ENCODE measurements at places on chromosomes 16 and 17.

GRCh38 chr17:77697480-77698400 is 260.8 kb upstream of the TNRC6C start:
- DNase-seq, result no peak

- DNase-seq, result peak; percentile 74
Observed at GRCh38 chr16:67842509-67843342, 606 bp downstream of the THAP11 start.

DNA sequence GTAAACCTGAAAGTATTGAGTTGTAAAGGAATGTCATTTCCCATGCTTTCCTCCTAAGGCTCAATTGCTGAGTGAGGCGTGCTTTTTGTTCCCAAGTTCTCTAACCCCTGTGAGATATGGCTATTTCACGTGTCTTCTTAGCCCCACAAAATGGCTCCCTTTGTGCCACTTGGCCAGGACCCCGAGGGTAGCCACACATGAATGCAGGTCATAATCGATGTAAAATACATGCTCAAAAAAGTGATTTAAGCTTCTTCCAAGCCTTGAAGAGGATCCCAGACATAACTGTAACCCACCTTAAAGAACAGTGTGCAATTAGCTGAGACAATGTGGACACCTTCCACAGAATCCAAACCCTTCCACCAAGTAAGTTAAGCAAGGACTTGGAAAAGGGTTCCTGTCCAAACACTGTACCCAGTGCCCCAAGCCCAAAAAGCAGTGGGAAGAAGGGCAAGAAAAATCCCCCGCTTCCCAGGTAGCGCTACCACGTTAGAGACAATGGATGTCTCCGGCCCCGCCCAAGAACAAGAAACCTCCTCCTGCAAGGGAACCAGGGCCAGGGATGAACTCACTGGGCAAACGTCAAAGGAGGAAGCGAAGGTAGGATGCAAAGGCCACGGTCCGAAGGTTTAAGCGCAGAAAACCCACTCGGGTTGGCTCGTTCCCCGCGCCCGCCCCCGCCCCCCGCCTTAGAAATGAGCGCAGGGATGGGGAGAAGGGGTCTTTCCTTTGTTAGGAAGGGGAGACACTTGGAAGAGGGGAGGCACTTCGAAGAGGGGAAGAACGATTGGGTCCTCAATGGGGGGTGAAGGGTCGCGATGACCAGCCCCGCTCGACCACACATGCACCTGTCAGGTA is 1.2 kb downstream of the JPT1 start:
- DNase-seq, result peak; percentile 47

GRCh38 chr17:40158438-40159013 is 18.2 kb downstream of the CASC3 start:
- no peak for DNase-seq

- peak; percentile 59 for DNase-seq
Observed at GRCh38 chr16:90077757-90078578, 837 bp upstream of the PRDM7 start.

DNA sequence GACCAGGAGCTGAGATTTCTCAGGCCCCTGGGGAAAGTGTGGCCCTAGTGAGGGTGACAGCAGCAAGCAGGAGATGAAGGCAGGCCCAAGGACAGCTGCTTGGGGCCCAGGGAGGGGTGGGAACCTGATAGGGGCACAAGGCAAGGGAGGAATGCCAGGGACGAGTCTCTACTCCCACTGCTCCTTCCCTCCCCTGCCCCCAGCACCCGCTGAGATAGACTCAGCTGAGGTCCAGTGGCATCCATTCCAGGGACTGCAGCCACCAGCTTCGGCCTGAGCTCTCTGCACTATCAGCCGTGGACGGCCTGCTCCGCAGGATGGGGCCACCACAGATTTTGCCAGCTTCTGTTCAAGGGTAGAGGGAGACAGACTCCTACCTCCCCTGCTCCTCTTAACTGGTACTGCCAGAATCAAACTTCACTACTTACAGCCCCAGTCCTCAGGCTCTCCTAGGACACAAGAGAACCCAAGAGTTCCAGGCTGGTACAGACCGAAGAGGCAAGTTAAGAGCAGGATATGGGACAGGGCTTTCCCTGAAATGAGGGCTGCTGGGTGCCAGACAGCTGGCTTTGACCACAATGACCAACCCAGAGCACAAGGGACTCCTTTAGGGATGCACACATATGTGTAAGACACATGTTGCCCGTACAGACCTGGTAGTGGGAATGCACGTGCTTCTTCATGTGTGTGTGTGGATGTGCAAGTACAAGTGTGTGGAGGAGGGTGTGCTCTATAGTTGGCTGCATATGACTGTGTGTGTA is 5.5 kb downstream of the CACNB1 start:
- DNase-seq, result no peak

DNA sequence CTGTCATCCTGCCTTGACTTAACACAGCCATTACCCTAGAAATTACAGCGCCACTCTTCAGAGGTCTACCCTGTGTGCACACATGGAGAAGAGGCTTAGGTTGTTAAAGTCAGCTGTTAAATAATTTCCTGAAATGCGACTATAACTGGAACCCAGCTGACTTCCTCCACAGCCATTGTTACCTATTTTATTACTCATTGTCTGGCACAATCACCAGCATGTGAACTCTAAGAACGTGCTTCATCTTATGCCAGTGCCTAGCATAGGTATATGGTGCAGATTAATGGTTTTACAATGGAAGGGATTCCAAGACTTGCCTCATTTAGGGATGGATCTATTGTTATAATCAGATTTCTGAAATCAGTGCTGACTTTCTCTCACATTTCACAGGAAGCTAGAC is 11.9 kb downstream of the RDM1 start:
- no peak for DNase-seq

DNA sequence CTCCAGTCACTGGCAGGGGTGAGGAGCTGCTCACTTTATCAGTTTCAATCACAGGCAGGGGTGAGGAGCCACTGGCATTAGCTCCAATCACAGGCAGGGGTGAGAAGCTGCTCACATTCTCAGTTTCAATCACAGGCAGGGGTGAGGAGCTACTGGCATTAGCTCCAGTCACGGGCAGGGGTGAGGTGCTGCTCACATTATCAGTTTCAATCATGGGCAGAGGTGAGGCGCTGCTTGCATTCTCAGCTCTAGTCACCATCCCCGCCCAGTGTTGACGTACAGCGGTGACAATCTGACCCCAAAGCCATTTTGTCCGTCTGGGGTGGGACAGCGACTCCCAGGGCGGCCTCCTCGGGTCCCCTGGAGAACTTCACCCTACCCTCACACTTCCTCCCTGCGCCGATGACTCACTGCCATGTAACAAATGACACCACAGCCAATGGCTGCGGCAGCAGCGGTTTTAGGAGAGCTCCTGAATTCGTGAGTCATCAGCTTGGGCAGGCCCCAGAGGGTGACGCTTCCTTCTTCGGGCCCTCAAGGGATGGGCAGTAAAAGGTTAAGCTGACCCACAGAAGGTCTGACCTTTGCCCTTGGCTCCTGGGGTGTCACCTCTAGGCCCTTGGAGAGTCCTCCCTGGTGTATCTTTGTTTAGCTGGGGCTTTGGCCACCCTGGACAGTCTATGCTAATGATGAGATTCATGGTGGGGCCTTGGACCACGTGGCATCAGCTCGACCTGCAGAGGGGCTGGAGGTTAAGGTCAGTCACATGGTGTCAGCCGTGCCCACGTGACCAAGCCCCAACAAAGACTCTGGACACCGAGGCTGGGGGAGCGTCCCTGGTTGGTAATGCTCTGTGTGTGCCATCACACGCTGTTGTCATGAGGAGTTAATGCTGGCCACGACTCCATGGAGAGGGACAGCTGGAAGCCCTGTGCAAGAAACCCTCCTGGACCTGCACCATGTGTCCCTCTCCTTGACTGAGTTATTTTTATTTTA is 171.7 kb downstream of the C16orf95 start:
- peak; percentile 38 for DNase-seq

DNA sequence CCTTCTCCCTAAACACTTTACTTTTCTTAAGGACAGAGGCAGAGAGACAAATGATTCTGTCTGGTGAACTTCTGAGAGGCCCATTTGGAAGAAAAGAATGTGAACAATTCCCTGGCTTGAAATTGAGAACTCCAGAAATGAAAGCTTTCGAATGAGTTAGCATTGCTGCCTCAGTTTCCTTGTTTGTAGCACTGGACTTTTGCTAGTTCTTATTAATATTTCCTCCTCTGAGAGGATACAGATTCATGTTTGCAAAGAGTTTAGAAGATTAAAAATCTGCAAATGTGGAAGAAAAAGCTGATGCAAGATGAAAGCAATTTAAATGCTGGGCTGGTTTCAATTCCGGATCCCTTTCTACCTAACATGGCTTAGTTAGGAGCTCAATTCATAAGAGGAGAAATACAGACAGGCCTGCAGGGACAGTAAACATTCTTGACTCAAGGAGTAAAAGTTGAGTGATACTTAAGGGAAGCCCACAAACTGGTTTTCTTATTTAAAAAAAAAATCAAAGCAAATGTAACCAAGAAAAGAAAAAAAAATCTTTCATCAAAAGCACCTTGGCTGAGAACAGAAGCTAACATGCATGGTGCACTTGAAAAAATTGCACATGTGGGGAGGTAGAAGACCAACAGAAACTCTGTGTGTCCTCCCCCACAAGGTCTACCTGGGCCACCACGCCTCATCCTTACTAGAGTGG is 27.1 kb downstream of the HNF1B start:
- no peak for DNase-seq

DNA sequence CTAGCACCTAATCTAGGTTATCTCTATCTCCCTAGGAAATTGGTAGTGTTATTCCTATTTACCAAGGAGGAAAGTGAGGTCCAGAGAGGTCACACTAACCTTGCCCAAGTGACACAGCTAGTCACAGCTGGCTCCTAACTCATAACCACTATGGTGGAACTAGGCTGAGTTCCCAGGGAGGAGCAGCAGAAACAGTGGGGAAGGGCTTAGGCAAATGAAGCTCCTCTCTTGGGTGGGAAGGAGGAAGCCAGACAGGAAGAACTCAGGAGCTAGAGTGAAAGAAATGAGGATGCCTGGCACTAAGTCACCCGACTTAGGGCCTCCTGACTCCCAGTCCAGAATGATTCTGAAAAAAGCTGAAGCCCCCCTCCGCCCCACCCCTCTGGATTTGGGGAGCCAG is 34.5 kb downstream of the PSME3IP1 start:
- DNase-seq, result no peak

DNA sequence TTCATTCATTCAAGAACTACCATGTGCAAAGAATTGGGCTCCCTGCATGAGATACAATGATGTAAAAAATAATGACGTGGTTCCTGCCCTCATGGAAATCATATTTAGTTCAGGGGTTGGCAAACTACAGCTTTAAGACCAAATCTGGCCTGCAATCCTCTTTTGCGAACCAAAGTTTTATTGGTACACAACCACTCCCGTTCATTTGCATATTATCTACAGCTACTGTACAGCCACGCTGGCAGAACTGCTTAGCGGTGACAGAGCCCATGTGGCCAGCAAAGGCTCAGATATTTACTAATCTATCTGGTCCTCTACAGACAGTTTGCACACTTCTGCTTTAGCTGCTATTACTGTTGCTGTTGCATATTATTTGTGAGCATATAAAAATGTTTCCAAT is 167.7 kb downstream of the XYLT1 start:
- DNase-seq, result no peak

- peak; percentile 71 for DNase-seq
Observed at GRCh38 chr17:33520426-33521330, 227.6 kb upstream of the ASIC2 start.

- DNase-seq, result no peak
Observed at GRCh38 chr17:72063262-72063661, 57.6 kb upstream of the SOX9 start.

DNA sequence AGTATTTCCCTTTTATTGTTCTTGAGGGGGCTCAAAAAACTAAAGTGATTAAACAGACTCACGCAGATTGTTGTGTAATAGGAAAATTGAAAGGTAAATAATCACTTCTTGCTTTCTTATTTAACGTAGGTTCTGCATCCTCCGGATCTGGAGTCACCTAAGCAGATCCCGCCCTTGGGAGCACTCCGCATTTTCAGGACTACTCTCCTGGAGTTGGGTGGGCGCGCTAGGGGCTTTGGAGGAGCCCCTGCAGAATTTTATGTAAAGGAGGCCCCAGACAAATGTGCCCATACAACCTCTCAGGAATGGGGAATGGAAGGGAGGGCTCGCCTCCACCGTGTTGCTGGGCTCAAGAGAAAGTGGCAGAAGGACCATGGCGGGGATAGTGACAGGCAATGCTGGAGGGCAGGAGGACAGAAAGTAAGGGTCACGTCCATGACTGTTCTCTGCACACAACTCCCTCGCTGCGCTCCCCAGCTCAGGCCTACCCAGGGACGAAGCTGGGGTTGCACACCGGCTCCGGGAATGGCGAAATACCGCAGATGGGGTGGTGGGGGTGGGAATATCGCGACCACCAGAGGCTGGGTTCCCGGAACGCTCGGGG is 8.3 kb downstream of the MT2A start:
- DNase-seq, result no peak

GRCh38 chr17:44781551-44782325 is 22.9 kb downstream of the ADAM11 start:
- DNase-seq, result no peak

DNA sequence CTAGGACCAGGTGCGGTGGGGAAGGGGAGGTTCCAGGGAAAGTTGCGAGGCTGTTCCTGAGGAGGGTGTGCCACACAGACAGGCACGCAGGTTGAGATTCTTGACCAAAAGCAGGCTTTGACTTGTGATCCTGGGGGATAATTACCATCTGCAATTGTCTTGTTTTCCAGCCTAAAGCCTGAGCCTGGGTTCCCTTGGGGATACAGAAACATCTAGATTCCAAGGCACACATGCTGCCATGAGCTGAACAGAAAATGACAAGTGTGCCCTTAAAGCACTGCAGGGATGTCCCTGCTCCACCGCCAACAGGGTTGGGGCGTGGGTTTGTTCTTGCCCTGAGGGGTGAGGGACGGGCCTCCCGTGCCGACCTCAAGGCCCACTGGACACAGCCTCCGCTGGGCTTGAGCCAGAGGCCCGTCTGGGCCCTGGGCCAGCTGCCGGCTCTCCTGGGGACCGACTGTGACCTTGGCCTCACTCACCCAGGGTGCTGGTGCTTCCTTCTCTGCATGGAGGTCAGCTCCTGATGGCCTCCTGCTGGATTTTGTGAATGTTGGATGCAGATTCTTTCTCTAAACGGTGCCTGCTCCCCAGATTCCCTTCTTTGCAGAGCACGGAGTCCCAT is 14.0 kb downstream of the CA5A start:
- no peak for DNase-seq

DNA sequence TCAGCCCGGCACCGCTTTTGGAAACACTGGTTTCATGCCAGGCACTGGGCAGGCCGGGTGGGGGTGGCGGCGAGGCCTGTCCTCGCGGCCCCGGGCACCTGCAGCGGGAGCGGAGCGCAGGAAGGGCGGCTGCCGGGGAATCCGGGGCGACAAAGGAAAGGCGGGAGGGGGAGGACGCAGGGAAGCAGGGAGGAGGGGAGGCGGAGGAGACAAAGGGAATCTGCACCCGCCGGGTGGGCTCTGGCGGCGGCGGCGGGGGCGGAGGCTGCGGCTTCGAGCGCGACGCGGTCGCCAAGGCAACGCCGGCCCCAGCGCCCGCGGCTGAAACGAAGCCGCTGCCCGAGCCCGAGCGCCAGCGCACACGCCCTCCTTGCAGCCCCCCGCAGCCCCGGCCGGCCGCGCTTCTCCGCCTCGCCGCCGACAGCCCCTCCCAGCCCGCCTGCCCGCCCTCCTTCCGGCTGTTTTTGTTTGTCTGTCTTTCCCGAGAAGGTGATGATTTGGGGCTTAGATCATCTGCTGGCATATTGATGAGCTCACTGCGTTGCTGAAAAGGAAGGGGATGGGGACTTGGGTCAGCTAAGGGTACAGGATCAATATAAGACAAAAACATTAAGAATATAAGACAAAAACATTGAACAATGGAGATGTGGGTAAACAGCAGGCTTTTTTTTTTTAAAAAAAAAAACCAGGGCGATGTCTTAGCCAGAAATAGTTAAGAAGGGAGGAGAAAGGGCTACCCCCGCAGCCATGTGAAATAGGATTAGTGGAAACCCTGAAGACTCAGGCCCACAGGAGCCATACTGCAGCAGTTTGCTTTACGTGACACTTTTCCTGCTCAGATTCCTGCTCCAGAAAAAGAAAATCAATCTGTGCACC is 32.7 kb downstream of the CDK5R1 start:
- peak; percentile 71 for DNase-seq

Data from activated CD8-positive, alpha-beta T cell treated with anti-CD3 and anti-CD28 coated beads for 36 hours (primary cell).